Glomerular endothelial cell (primary cell): ENCODE measurements at places on chromosomes 11 and 22.

DNA sequence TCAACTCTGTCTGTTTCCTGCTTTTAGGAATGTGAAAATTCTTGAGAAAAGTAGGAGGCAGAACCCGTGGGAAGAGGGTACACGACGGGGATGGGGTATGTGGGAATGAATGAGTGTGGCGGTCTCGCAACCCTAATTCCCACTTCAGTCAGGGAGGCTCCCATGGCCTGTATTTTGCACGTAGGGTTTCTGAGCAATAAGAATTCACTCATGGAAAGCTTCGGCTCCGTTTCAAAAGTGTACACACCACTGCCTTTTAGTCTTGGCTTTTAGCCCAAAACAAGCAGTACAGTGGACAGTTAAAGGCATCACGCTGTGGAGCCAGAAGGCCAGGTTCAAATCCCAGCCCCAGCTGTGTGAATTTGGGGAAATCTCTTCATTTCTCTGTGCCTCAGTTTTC, 116.7 kb downstream of the MN1 start:
- no peak for DNase-seq

DNA sequence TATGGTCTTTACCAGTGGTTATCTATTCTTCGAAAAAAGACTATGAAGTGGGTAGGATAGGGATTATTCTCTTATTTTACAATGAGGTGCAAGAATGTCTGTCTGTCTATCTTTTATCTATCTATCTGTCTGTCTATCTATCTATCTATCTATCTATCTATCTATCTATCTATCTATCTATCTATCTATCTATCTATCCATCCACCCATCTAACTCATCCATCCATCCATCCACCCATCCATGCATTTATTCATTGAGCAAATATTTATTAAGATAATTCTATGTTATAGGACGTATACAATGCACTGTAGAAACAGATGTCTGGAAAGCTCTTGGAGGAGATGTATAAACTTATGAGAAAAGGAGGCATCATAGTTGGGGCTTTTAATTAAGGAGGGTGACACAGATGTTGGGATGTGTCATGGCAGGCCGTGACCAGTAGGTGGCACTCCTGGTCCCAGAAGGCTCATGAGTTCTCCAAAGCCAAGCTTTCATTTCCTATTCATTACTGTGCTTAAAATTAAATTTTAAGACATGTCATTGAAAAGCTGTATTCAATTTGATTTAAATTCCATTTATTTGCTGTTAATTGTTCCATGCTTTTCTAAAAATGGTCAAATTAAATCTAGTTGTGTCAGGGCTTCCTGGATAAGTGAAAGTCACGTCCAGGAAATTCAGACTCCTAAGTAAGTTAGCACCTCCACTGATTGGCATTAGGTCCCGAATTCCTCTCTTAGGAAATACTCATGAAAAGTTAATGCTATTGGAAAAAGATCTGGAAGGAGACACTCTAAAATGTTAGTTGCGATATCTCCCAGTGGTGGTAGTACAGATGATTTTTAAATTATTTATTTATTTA, 19.0 kb upstream of the E2F8 start:
- peak; percentile 27 for DNase-seq

DNA sequence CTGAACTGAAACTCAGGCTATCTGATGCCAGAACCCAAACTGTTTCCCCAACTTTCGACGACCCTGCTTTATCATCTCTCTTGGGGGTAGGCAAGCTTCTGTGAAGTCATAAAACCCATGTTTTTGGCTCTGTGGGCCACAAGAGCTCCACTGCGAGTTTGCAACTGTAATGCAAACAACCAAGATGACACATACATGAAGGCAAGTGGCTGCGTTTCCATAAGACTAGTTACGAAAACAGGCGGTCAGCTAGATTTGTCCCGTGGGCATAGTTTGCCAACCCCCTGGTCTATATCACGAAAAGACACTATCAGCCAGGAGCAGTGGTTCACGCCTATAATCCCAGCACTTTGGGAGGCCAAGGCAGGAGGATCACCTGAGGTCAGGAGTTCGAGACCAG, 37.5 kb downstream of the TPST2 start:
- no peak for DNase-seq

DNA sequence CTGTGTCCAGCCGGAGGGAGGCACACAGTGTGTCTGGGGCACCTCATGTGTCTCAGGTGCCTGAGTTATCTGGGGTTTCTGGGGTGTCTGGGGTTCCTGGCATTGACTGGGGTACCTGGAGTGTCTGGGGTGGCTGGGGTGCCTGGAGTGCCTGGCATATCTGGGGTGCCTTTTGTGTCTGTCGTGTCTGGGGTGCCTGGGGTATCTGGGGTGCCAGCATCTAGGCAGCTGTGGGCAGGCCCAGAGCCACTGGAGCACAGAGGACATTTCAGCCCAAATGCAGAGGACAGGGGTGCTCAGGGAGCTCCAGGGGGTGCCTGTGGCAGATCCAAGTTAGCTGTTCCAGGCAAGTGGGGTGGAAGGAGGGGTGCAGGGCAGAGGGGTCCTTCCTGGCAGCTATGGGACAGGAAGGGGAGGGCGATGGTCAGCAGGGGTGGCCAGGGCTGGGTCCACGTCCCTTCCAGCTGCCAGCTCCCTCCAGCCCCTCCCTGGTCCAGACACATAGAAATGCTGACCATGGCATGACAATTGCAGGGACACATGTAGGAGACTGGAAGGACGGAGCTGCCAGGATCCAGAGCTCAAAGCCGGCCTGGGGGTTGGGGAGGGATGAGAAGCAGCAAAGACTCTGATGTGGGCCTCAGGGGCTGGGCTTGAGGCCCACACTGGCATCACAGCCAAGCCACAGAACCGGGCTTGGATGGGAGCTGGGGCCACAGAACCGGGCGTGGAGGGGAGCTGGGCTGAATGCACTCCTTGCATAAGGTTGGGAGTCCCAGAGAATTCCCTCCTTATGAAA, 133.0 kb downstream of the BRD1 start:
- DNase-seq, result no peak

- DNase-seq, result no peak
Measured at GRCh38 chr11:128133501-128133900, 453.9 kb downstream of the ETS1 start.

DNA sequence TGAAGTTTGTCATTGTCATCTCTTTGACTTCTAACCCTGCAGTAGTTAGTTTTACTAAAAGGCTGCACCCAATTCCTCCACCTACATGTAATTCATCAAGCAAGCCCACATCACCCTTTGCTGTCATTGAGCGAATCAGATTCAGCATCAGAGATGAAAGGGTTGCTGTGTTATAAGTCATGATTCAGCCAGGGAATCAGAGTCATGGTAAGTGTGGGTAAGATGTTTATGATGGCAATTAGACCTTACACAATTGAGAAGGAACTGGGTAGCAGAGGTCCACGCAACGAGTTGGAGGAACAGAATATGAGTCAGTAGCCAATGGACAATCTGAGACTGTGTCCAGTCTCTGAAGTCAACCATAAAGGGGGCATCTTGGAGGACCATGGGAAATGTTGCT, 162.8 kb upstream of the SNX19 start:
- no peak for DNase-seq

GRCh38 chr11:15233371-15234165, 118.8 kb downstream of the INSC start:
- no peak for DNase-seq

DNA sequence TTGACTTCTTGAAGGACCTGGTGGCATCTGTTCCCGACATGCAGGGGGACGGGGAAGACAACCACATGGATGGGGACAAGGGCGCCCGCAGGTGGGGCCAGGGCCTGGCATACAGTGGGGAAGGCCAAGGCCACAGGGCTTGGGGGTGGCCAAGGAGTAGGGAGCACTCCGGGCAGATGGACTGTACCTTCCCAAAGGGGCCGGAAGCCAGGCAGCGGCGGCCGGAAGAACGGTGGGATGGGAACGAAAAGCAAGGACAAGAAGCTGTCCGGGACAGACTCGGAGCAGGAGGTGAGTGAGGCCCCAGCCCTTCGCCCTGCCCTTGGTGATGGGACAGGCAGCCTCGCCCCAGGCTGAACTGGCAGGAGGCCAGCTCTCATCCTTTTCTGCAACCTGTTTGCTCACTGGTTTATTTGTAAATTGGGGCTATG, 1.2 kb downstream of the DRAP1 start:
- DNase-seq, result no peak

GRCh38 chr11:16956538-16957153, 57.6 kb downstream of the PLEKHA7 start:
- DNase-seq, result no peak

- DNase-seq, result no peak
Measured at GRCh38 chr11:27212248-27212780, 150.7 kb downstream of the CCDC34 start.

- DNase-seq, result no peak
Measured at GRCh38 chr11:66595245-66595904, 2.4 kb downstream of the CCS start.

GRCh38 chr11:2807801-2808241, 77.8 kb downstream of the CDKN1C start:
- no peak for DNase-seq

DNA sequence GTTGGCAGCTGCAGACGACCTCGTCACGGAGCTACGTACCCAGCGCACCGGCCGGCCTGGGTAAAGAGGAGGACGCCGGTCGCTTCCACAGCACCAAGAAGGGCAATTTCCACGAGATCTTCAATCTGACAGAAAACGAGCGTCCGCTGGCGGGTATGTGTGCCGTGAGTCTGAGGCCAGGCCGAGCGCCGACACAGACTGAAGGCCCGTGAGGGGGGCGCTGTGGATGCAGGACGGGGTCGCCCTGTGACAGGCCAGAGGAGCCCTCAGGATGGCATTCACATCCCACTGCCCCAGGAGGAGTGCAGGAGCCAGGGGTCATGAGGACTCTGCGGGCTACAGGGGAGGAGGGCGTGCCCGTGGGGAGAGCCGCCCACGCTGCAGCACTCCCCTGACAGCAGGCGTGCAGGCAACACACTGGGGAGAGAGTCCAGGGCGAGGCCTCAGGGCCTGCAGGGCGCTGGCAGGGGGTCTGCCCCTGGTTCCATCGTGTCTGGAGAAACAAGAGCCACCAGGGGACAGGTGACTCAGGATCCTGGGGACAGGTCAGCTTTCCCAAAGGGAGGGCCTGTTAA, 53.6 kb downstream of the GRAMD4 start:
- DNase-seq, result no peak

GRCh38 chr11:74106124-74106523, 64.7 kb downstream of the C2CD3 start:
- no peak for DNase-seq

DNA sequence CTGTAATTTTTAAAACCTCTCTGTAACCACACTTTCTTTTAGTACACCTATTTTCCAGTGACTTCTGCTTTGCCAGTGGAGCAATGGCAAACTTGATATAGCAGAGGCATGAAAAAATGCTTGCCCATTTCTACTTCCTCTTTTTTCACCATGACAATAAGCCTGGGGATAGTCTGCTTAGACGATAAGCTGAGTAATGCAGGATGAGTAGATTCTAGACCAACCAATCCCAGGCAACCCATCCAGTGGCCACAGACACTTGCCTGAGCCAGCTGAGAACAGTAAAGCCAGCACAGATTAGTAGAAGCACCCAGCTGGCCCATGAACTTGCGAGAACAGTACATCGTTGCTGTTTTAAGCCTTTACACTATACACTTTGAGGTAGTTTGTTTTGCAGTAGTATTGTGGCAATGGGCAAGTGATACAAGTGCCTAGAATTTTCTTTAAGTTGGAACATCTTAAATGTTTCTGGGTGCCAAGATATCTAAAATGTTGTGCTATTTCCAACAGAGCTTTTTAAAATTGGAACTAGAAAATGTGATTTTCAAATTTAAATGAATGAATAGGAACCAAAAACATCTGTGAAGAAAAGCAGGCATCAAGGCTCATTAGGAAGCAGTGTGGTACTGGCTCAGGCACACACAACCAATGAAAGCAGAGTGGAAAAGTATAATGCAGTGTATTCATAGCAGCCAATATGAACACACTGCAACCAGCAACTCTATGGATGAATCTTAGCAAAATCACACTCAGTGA, 37.7 kb downstream of the DDI1 start:
- DNase-seq, result no peak

- DNase-seq, result peak; percentile 14
Measured at GRCh38 chr11:77082838-77083565, 16.2 kb downstream of the CAPN5 start.

DNA sequence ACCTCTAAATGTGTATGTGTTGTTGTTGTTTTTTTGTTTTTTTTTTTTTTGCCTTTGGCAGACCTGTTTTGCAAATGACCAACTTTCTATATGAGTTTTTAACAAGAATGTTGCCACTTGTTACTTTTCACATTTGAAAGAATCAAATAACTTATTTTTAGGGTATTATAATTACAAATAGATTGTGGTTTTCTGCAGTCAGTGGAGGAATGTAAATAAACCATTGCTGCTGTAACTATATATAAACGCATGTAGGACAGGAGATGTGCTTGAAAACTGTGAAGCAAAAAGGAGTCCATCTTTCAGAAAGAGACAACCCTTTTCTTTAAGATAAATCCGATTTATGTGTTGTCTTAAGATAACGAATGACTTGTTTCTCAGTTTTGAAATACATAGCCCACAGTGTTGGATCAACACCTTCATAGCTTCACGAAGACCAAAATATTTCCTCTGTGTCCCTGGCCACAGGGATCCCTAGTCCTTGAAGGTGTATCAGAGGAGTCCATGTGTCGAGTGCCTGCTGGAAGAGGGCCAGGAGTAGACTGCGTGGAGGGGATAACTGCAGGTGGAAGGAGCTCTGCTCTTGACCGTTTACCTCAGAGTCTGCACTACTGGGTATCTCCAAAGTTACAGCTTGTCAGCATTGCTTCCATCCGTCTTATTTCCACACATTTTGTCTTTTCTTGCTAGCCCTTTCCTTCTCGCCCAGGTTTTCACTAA, 24.7 kb downstream of the TNRC6B start:
- no peak for DNase-seq

DNA sequence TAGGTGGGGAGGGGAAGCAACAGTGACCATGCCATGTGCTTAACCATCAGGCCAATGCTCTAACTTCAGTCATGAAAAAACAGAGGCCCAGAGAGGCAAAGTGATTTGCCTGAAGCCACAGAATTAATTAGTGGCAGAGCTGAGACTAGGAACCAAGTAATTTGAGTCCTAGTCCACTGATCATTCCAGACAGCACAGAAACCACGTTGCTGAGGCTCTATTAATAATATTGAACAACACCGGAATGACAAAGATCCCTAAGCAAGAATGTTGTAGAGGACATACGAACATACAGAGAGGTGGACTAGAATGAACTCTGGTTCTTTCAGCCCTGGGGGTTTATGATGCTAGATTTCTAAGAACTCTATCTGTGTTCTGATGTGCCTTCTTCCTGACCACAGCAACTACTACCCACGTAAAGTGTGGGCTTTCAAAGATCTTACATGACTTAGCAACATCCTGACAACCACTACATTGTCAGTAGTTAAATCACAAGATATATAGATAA, 92.3 kb downstream of the GAB2 start:
- no peak for DNase-seq

- no peak for DNase-seq
Measured at GRCh38 chr11:71399341-71399740, 48.9 kb downstream of the DHCR7 start.

DNA sequence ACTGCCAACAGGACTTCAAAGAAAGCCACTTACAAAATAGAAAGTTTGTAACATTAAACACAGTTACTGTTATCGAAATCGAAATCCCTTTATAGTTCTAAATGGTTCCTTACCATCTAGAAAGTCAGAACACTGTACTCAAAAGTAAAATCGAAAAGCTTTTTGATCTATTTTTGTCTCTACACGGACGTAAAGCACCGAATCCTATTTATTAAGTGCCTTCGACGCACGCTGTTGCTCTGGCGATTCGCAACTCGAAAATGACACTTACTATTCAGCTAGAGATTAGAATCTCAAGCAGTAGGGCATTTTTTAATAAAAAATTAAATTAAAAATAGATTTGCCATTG, 78.3 kb downstream of the LARGE1 start:
- DNase-seq, result no peak

GRCh38 chr22:47395481-47395880, 633.0 kb downstream of the TBC1D22A start:
- DNase-seq, result no peak

GRCh38 chr22:49278340-49278739, 549.3 kb downstream of the BRD1 start:
- no peak for DNase-seq
